ENCODE measurements at places on chromosomes 7 and 10.
A peak's percentile ranks its signal among the peaks of the same experiment; 100 is the strongest.

GRCh38 chr7:50339990-50340500 is 35.5 kb downstream of the IKZF1 start:
- DNase-seq: peak; percentile 77

GRCh38 chr7:42869131-42870020 is 42.5 kb downstream of the C7orf25 start:
- no peak for DNase-seq

DNA sequence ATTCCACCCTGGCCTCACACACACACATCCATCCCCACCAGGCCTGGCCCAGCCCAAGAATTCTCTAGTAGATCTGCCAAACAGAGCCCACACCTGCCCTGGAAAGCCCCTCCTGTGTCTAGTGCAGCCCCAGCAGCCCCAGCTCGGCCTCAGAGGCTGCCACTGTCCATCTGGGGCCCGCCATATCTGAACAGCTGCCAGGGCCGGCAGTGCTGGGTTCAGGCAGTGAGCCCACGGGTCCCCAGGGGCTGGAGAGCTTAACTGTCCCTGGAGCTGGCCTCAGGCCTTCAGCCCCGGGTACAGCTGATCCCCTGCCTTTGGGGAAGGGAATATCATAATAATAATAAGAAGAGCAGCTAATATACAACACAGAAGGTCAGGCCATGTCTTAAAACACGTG is 574 bp downstream of the MYL10 start:
- DNase-seq: no peak

DNA sequence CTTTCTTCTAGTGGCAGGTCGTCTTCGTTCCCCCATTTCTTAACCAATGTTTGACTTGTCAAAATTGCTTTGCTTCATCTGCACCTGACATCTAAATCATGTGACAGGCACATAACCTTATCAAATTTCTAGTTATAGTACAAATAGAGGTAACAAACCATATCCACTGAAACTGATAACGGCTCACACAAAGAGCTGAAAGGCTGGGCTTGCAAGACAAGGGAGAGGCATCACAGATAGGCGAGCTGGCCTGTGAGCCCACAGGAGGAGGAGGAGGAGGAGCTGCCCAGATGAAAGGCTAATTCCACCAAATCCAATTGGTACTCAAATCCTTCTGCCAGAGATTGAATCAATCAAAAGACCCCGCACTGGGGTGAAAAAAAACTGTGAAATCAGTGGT is 80.2 kb upstream of the NEBL start:
- DNase-seq: no peak

DNA sequence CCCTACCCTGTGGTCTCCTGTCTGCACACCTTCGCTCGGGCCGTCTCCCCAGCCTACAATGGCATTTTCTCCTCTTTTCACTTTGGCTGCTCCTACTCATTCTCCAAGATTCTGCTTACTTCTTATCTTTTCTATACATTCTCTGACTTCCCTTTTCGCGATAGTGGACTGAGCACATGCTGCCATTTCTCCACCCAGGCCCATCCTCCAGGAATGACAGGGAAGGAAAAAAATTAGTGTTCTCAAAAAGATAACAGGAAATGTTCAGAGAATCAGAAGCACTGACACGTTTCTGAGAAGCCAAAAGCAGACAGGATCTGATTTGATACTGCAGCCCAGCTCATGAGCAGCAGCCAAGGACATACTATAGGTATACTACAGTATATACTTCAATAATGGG is 6.4 kb upstream of the ANXA11 start:
- peak; percentile 45 for DNase-seq

GRCh38 chr7:66187905-66188304 is 17.2 kb upstream of the TPST1 start:
- DNase-seq: no peak

GRCh38 chr7:114649689-114650088 is 235.1 kb downstream of the FOXP2 start:
- no peak for DNase-seq

GRCh38 chr7:151575410-151575809 is 55.7 kb upstream of the RHEB start:
- no peak for DNase-seq

- no peak for DNase-seq
Observed at GRCh38 chr10:69208761-69209160, 11.4 kb upstream of the HKDC1 start.

GRCh38 chr10:3053155-3053554 is 14.2 kb upstream of the PFKP start:
- no peak for DNase-seq

GRCh38 chr10:83934062-83934461 is 205.2 kb upstream of the GHITM start:
- DNase-seq: no peak

DNA sequence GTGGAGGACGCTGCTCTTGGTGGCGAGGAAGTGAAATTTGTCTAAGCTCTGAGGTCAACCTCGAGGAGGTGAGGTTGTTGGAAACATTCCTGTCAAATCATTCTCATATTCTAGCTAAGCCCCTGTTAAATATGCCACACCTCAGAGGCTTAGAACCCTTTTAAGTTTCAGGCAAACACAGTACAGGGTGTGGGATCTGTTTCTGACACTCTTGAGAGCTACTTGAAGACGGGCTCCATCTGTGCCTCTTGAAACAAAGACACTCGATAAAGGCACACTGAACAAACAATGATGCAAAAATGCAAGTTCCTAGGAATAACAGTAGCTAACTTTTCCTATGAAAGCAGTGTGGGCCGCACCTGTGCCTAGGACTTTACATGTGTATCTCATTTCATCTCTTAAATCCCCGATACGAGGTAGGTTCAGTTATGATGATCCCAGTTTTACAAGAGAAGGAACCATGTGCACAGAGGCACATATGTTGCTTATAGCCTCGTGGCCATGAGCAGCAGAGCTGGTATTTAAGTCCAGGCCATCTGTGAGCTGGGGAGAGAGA is 299.2 kb downstream of the CCDC3 start:
- no peak for DNase-seq

DNA sequence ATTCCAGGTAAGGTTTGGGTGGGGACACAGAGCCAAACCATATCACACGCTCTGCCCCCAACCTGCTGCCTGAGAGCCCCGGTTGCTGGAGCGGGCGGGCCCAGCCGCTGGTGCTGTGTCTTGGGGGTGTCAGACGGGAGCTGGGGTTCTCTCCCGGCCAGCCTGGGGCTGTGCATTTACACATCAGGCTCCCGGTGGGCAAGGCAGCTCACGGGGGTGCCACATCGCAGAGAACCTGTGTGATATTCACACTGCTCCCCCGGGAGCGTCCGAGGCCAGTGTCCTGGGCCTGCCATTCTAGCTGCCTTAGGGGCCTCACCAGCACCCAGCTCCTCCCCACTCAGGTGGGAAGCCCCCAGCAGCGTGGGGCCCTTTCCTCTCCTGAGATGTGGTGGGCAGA is 35.6 kb upstream of the ADGRA1 start:
- DNase-seq: no peak

DNA sequence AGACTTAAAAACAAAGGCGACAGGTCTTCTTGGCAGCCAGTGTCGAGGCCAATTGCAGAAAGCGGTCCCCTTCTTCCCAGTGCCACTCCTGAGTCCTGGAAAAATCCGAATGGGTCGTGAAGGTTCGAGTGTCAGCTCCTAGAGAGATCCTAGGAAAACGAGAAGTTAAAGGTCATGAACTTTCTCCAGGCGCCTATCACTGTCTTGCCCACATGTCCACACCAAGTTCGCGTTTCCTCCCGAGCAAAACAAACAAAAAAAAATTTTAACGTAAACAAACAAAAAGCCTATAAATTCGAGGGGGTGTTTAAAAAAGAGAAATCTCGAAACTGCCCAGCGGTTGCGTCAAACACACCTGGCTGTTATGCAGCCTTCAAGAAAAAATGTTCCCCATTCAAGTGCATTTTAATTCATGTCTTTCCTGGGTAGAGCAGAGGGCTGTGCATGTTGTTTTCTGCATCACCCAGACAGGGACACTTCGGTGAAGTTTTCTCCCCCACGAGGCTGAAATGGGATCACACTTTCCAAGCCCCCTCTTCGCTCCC is 1.5 kb downstream of the ARHGAP21 start:
- peak; percentile 58 for DNase-seq

DNA sequence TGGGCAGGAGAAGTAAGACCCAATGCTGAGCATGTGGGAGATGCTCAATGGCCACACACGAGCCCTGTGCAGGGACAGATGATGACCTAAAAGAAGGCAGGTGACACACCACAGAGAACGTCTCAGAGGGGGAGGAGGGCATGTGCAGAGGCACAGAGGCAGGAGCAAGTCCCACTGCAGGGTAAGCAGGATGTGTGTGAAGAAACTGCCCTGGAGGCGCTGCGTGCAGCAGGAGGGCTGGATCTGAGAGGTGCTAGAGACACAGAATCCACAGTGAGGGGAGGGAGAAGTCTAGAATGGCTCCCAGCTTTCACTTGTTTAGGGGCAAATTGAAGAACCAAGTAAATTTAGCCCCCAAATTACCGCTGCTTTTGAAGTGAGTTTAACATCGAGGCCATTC is 14.9 kb downstream of the DYDC2 start:
- DNase-seq: no peak

DNA sequence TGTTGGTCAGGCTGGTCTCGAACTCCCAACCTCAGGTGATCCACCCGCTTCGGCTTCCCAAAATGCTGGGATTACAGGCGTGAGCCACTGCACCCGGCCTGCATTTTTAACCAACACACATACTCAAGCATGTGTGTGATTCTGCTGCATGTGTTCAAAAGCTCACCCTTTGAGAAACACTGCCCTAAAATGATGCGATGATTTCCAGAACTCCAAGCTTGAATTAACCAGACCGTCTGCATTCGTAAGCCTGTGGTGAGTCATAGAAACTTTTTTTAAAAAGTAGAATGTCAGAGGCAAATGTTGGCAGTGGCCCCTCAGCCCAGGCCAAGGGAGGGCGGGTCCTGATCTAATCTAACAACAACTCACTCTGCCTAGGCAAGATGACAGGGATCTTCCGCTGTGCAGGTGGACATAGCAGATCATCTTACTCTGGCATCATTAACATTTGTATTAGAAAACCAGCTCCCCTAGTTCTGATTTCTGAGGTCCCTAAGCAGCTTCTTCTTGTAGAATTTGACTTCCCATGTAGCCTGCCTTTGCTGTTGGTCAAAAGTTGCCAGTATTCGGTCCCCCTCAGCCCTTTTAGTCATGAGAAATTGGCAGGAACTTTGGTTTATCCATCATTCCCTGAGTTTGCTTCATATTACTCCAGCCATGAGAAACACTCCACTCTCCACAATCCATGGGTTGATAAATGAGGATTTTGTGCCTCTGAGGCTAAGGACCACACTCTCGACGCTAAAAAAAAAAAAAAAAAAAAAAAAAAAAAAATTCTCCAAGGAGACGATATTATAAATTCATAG is 190.4 kb downstream of the SKIDA1 start:
- no peak for DNase-seq

DNA sequence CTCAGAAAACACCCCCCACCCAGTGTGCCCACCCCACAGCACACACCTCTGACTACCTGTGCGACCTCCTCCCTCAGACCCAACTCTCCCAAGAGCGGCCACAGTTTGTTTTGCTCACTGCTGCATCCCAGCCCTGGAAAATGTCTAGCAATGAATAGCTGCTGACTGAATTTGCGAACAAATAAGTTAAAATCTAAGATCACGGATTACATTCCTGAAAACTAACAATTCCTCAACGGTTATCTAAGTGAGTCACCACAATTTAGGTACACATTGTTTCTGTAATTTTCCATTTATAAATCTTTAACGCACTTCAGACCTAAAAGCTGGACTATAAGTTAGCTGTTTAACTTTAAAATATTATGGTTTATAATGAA is 235.2 kb downstream of the ZMYND11 start:
- DNase-seq: no peak

DNA sequence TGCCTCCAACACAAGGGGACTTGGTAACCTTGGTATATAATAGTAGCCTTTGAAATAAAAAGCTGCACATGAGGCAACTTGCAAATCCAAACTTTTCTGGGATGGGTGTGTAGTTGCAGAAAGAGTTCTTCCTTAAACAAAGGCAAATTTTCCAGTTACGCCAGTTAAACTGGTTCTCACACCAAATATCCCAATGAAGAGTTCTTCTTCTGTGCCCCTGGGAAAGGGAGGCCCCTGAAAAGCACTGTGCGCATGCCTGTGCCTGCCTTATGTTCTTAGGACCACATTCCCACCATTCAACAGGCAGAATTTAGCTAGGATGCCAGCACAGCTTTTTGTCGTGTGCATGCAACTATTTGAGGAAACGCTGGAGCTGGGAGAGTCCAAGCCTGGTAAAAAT is 164.8 kb upstream of the SLC25A13 start:
- no peak for DNase-seq

DNA sequence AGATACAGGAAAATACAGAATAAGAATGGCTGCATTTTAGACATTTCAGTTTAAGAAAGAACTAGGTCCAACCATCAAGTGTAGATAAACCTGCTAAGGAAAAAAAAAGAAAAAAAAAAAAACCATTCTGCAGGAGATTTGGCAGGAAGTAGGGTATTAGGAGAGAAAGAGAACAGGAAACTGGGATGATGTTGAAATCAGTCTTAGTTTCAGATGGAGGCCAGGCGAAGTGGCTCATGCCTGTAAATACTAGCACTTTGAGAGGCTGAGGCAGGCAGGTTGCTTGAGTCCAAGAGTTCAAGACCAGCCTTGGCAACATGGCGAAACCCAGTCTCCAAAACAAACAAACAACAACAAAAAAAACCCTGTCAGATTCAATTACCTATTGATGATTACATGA is 120.2 kb downstream of the RAB11FIP2 start:
- peak; percentile 23 for DNase-seq

DNA sequence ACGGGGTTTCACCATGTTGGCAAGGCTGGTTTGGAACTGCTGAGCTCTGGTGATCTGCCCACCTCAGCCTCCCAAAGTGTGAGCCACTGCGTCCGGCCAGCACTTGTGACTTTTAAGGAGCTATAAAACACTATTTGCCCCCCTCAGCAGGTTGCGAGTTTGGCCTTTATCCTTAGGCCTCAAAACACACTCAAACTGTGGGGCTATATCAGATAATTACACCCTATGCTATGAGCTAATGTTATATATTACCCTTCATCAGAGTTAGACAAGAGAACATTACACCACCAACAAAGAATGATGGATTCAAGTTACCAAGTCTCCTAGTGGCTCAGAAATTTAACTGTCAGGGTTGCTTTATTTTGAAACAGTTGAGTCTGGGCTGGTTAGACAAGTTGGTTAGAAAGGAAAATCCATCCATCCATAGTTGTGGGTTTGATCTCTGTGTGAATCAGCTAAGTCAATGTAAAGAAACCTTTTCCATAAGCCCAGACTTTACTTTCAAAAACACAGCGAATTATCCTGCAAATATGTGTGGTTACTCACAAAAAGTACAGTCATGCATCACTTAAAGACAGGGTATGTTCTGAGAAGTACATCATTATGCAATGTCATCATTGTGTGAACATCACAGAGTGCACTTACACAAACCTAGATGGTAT is 115.8 kb downstream of the SEMA3D start:
- DNase-seq: no peak

DNA sequence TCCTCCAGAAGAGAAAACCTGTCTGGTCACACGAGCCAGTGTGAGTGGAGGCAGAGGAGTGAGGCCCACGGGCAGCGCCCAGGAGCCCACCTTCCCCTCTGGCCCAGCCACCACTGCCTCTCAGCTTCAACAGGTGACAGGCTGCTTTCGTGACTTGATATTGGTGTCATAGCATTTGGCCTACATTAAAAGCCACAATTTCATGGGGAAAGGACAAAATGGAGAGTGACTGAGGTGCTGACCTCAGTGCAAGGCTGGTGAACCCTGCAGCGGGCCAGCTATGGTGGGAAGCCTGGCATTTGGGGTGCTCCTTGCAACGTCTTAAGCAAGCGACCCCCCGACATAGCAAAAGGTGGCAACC is 21.3 kb downstream of the ECHDC3 start:
- no peak for DNase-seq

GRCh38 chr7:78254726-78255055 is 456.1 kb downstream of the PHTF2 start:
- no peak for DNase-seq
